ENCODE measurements at places on chromosomes 3 and 15. TPM values are rescaled to one million over a fixed set of nuclear protein-coding genes. Genes with fewer than 3 reads are reported as not detected.

GRCh38 chr3:23620638-23621015, 185.1 kb upstream of the UBE2E1 start:
- DNase-seq: no peak

TMEM202 gene
- not detected for total RNA-seq

DNA sequence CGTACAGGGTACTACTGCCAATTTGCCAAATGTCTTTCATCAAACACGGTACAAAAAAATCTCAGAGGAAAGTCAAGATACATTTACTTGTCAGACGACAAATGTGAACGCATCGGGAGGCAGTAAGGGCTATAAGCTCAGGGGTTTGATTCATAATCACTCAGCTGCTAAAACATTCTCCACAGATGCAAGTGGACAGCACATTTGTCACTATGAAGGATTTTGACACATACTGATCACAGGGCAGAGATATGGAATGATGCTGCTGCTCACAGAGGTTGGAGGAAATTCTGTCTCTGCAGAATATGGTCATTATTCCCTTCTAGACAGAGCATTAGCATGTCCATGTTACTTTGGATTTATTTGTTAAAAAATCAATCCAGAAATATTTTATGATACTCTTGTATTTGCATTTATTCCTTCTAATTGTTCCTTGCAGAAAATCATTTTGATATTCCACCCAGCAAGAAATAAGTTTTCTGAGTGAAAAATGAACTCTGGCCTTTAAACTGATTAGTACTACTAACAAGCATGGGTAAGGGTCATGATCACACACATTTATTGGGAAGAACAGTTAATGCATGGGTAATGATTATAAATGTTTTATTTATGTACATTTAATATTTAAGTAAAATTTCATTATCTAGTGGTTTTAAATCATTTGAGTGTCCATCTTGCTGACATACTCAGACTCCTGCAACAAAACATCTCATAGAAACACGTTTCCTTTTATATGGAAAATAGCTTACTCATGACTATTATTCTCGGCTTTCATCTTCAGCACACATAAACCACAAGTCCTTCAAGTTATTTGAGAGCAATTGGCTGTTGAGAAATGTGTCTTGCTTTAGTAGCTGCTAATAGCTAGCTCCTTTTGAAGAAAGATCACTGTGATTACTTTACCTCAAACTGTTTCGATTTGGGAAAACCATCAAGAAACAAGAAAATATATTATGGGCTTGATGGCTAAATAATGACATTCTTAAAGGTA, 559.3 kb downstream of the MECOM start:
- DNase-seq: no peak

DUOXA2 gene
- not detected for total RNA-seq

- DNase-seq: no peak
Observed at GRCh38 chr3:136699271-136699828, 52.8 kb downstream of the STAG1 start.

- peak; percentile 80 for DNase-seq
Observed at GRCh38 chr3:8319935-8320634, 181.5 kb upstream of the LMCD1 start.

DNA sequence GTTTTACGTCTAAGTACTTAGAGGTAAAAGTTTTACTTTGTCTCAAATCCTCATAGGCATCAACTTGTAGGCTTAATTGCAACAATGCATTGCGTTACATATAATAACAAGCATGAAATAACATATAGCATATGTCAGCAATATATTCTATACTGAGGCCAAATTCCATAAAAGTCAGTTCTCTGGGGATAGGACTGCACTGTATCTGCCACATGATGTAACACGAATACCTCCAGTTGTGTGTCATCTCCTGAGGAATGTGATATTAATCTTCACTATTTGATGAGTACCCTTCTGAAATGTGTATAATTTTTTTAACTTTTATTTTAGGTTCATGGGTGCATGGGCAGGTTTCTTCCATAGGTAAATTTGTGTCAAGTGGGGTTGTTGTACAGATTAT, 126.4 kb downstream of the IMPG2 start:
- peak; percentile 32 for DNase-seq

DNA sequence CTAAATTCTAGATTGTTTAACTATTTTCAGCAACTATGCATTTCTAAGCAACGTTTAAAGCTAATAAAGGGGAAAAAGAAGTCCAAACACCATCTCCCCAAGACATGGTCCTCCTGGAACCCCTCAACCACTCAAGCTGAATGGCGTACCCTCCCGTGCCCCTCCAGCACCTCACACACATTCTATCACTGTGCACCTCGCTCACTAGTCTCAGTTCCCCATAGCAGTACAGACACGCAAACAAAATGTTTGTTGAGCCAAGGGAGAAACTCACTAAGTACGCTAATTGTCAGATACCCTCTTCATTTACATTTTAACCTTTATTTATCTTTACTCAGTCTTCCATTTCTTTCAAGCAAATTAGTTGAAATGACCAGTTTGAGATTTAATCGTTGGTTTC, 48.8 kb downstream of the ACAP2 start:
- no peak for DNase-seq

GRCh38 chr3:169241630-169241990, 421.9 kb downstream of the MECOM start:
- no peak for DNase-seq

DNA sequence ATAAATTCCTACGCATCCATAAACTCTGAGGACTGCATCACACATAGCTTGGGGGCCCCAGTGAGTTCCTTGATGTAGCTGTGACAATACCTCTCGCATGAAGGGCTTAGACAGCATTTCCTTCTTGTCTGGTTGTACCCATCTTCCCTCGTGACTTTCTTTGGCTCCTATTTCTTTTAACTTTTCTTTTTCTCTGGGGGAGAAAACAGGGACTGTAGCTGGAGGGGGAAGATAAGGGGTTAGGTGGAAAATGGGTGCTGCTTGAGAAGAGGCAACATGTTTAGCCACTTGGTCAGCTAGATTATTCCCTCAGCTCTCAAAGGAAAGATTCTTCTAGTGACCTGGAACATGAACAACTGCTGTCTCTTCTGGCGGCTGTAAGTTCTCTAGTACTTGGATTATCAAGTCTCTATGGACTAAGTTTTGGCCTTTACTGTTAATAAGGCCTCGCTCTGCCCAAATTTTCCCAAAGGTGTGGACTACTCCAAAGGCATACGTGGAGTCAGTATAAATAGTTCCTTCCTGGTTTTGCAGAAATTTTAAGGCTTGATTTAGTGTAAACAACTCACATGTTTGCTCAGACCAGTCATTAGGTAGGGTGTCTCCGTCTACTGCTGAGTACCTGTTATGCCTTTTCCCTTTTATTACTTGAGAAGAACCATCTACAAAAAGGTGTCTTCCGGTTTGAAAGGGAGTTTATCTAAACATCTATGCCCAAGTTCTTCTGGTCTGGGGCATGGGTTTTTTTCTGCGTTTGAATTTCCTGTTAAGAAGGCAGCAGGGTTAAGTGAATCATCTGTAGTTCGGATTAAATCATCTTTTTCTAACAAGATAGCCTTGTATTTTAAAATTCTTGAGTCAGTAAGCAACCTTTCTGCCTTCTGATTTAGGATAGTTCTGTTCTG, 21.0 kb upstream of the ATG7 start:
- no peak for DNase-seq

DNA sequence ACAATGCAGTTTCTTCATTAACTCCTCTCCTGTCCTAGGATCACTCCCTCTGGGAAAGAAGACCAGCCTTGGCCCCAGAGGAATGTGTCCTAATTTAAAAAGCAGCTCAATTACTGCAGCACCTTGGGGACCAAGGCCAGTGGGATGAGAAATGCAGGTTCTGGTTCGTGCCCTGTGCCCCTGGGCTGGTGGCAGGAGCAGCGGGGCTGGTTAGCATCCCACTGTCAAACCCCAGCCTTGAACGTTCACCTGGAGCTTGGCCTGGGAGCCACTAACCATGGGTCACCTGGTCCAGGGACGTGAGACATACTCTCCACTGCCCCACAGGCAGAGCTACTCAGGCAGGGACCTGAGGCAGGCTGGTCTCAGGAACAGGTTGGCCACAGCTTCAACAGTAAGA, 8.4 kb upstream of the RTP3 start:
- DNase-seq: no peak

Measured in osteoblast (primary cell).